ENCODE measurements at places on chromosomes 7 and 10.

DNA sequence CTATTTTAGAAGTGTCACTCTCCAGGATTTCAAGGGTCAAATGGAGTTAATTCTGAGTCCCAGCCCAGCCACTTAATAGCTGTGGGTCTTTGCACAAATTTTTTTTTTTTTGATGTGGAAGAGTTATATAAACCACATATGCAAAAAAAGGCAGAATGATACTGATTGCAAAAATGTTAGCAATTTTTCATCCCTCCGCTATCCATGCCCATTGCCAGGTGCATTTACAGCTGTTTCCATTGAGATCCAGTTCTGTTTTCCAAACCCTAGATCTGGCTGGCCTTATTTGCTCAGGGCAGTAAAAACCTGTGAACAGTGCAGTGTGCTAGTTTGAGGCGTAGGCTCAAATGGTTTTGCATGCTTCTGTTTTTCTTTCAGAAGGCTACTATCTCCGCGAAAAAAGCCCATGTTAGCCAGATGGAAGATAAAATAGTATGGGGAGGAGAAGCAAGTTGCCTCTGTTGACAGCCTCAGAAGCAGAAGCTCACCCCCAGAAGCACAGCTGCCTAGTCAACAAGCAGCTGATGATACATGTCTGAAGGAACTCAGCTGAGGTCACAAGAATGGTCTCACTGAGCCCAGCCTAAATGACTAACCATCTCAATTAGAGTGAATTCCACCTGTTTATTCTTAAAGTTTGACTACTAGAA, 997 bp upstream of the ZNF138 start:
- DNase-seq = no peak

GRCh38 chr10:114095559-114096337, 52.1 kb downstream of the ADRB1 start:
- no peak for DNase-seq

GRCh38 chr10:30719832-30720231, 90.3 kb upstream of the LYZL2 start:
- no peak for DNase-seq

DNA sequence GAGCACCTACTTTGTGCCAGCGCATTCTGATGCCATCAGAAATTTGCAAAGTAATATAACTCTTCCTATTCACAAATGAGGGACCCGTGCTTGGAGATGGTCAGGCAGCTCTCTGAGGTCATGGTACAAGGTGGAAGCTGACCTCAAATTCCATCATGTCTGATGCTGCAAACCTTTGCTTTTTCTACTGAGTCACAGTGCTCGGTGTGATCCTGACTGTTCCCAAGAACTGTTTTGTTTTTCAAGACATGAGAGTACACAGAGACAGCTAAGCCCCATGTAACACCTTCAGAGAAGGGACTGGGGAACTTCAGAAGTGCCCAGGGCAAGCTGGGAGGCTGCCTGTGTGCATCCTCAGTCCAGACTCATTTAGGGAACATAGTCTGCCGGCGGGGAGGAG, 111.3 kb downstream of the FRMD4A start:
- no peak for DNase-seq

GRCh38 chr10:52677086-52677485, 95.5 kb downstream of the MBL2 start:
- no peak for DNase-seq

GRCh38 chr7:31307972-31308371, 32.6 kb downstream of the NEUROD6 start:
- no peak for DNase-seq

DNA sequence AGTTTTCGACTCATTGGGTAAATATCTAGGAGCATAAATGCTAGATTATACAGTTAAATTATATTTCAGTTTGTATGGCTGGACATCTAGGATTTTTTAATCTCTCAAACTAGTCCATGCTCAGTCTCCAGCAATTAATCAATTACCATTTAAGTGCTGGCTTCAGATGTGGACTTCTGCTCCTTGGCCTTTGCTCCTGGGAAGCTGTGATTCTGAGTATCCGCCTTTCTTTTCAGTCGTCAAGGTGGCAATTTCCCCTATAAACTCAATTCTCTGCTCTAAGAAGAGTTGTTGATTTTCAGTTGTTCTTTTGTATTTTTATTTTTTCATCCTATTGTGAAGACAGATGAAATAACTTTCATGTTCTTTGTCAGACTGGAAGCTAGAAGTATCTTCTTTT, 23.7 kb downstream of the TFPI2 start:
- DNase-seq = no peak

DNA sequence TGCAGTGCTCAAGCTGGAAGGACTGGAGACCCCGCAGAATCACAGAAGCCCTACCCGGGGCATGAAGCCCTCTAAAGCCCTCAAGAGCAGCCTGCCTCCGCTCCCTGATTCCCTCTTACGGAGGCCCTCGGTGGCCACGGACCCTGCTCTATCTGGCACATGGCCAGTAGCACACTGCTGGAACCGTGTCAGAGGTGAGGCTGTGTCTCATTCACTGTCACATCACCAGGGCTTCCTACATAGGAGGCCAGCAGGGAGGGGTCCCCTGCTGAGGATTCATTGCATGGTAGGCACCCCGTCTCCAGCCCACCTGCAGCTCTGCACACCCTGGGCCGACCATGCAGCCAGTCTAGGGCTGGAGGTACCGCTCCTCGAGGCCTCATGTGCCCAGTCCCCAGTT, 259.2 kb downstream of the TNS3 start:
- DNase-seq = no peak

GRCh38 chr7:124429923-124430322, 335.7 kb downstream of the GPR37 start:
- no peak for DNase-seq

DNA sequence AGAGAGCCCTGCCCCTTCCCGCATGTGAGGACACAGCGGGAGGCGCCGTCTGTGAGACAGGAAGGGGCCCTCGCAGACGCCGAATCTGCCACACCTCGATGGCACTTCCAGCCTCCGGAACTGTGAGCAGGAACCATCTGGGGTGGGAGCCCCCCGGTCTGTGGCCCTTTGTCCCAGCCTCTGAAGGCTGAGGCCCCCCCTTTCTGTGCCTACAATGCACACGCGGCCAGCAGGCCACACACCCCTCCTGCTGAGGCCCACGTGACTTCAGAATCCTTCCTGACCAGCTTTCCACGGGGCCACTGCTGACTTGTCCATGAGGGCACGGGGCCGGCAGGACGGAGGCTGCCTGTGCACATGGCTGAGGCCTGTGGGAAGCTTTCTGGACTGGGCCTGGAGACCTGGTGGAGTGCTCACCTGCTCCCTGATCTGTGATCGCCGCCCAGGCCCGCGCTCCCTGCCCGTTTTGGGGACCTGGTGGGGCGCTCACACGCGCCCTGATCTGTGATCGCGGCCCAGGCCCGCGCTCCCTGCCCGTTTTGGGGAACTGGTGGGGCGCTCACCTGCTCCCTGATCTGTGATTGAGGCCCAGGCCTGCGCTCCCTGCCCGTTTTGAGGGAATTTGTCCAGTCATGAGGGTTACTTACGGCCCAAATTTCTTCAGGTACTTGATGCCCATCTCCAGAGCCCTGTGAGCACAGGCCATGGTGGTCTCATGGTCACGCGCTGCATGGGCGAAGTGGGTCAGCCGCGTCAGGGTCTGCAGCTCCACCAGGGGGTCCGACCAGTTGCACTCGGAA, 34.3 kb downstream of the CFAP46 start:
- no peak for DNase-seq

DNA sequence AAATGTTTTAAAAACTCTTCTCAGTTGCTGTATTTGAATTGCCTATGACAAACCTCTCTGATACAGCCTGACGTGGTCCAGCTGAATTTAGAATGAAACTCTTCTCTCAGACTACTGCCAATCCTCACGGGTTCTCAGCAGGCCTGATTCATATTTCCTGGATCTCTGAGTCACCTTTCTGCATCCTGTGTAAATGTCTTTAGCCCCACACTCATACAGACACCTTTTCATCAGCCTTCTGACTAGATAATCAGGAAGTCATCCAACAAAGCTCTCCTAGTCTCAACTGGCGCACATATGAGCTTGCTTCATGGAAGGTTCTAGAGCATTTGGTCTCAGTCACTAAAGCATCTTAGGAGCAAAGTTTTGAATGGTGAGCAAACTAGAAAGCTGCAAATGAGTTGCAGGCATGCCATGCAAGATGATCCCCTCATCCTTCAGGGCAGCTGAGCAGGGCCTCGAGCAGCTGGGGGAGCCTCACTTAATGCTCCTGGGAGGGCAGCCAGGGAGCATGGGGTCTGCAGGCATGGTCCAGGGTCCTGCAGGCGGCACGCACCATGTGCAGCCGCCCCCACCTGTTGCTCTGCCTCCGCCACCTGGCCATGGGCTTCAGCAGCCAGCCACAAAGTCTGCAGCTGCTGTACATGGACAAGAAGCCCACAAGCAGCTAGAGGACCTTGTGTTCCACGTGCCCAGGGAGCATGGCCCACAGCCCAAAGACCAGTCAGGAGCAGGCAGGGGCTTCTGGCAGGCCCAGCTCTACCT, 182.8 kb downstream of the ARHGAP12 start:
- peak; percentile 5 for DNase-seq

DNA sequence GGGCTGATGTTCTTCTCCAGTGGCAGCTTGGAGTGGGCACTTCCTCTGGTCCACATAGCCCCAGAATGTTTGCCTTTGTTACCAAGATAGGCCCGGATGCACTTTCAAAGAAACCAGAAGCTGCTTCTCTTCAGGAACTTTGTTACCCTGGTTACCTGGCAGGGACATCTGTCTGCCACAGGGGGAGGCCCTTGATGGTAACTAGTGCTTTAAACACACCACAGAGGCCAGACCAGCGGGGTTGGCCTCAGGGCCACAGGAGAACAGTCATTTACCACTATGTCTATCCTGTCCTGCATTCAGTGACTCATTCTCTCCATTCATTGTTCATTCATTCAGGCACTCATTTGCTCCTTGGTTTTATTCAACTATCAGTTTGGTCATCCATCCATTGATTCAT, 11.9 kb upstream of the PLEKHA1 start:
- DNase-seq = no peak

DNA sequence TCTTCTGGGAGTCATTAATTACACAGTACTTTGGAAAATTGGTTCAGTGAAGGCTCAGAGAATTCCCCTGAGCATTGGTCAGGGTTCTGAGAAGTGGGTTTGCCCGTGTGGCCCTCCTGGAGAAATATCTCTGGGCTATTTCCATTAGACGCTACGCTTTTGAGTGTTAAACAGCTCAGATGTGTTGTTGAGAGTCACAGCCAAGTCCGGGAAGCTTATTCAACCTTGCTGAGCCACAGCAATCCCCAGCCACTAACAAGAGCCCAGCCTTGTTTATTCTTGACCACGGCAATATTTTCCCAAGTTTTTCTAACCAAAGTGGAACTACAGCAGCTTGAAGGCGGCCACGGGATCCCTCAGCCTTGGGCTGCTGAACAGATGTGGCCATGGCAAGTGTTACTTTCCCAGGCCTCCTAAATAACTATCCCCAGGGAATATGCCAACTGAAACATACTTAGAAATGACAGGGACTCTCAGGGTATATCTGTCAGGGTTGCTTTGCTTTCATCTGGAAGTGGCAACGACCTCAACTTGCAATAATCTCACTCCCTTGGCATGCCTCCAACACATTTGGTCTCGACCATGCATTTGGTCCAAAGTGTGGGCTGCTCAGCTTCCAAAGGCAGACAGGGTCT, 214.7 kb downstream of the EMX2 start:
- DNase-seq = no peak

- no peak for DNase-seq
Observed at GRCh38 chr7:128148676-128149075, 92.4 kb upstream of the LEP start.

- DNase-seq = no peak
Observed at GRCh38 chr7:73359746-73360375, 31.9 kb downstream of the FKBP6 start.

DNA sequence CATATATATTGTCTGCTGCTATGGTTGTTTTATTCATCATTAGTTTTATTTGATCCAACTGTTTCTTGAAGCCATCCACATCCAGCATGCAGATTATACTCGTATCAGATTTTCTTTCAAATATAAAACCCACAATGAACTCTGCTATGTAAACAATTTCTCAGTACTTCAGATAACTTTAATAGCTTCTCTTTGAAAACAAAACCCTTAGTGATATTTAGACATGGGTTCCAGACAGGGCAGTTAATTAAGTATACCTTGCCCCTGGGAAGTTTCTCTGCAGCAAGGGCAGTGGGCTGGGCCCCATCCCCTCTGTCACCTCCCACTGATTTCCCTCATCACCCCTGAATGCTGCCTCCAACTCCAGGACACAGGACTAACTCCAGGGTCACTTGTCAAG, 104.3 kb downstream of the GFRA1 start:
- DNase-seq = no peak

DNA sequence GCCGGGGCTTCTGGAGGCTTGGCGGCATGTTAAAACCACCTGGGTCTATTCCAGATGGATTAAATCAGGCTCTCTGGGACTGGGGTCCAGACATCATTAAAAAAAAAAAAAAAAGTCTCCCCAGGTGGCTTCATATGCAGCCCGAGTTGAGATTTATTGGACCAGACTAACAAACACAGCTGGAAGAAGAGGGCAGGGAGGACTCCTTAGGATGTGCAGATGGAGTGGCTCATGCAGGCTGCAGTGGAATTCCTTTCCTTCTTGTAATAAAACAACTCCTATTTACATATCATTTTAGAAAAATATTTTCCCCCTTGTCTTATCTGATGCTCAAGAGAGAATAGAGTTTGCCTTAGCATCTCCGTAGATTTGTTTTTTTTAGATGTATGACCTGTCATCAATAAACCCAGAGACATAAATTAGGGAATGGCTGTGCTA, 238.1 kb downstream of the CAMK1D start:
- no peak for DNase-seq

- DNase-seq = no peak
Observed at GRCh38 chr7:45930967-45931366, 9.9 kb upstream of the IGFBP3 start.

- DNase-seq = no peak
Observed at GRCh38 chr7:42372479-42372878, 135.5 kb upstream of the GLI3 start.

GRCh38 chr10:12396567-12396966, 47.2 kb downstream of the CAMK1D start:
- no peak for DNase-seq

DNA sequence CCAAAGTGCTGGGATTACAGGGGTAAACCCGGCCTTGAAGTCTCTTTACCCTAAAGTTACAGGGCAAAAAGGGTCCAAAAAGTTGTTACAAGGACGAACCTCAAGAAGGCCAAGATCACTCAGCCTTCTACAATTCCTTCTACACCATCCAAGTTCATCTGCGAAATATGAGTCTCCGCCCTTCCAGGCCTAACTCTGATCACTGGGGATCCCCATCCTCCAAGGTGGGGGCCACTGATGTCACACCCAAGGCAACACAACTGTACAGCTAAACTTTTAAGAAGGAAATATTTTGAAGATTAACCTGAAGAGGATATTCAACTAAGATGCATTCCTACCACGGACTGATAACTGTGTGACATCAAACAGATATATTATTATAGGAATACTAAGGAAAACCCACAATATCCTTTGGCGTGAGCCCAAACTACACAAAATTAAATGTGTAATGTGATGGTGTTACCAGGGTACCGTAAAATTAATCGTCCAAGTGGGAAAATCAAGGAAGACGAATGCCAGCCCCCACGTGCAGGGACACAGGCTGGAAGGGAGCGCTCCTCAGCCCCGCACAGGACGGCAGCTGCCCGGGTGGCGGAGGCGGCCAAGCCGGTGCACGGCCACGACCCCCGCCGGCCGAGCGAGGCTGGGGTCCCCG, 1.0 kb downstream of the PAXIP1 start:
- no peak for DNase-seq
